Activated T-cell treated with anti-CD3 and anti-CD28 coated beads, Interleukin-2, amount 50 U/mL, for 72 hours (primary cell): ENCODE measurements at places on chromosomes 7 and 10. TPM values are rescaled to one million over a fixed set of nuclear protein-coding genes. Genes with fewer than 3 reads are reported as not detected.
A peak's percentile ranks its signal among the peaks of the same experiment; 100 is the strongest.

Gene MYOZ1
- not detected for total RNA-seq

Gene FOXI2
- total RNA-seq, result not detected

DNA sequence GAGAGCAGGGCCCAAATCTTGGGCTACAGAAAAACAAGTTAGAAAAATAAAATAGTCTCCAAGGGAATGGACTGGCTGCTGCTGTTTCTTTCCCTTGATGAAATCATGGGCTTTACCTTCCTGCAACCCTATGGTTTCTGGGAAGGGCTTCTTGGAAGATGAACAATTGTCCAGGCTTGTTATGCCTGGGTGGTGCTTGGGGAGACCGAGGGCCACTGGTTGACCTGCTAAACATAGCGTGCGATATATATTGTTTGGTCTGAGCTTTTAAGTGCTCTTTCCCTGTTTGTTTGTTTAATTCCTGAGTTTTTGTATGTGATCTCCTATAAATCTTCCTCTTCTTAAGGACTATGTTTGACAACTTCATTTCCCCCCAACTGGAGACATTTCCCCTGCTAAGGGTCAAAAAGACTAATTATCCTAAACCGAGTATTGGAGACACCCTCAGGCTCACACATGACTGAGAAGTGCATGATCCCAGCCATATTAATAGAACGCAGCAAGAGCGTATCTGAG lies 37.9 kb downstream of the SLC25A28 start:
- no peaks in the 10 kb centered on the region for H3K4me1 ChIP-seq
- no peak for DNase-seq
- no peaks in the 10 kb centered on the region for H3K27me3 ChIP-seq
- H3K4me3 ChIP-seq, result no peak overlapping the region
- H3K36me3 ChIP-seq, result no peaks in the 10 kb centered on the region

DNA sequence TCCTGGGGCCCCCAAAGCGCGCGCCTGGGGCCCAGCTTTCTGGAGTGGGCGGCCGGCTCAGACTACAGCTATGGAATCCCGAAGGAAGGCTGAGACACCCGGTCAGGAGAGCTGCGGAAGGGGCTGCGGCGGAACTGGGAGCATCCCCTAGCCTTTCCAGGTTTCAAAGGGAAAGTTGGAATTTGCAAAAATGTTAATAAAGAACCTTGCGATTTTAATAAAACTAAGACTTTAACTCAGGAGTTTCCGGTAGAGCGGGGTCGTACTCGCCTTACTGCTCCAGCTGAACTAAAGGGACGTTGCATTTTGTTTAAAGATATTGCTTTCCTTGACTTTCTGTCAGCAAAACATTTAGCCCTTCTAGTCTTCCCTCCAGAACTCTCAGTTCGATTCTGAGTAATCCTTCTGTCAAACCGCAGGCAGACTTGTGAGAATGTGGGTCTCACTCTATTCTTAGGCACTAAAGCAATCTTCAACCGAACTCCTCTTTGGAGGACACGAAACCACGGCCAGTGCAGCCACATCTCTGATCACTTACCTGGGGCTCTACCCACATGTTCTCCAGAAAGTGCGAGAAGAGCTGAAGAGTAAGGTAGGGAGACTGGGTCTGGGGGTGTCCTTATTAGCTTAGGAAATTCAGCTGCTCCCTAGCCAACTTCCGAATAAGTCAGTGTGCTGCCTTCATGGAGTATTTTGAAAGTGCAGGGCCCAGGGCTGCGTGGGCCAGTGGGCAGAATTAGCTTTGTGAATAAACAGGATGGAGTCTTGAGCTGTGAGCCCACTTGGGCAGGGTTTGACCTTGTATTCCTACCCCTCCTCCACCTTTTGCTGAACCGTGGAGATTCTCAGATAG lies 1.9 kb downstream of the CYP26A1 start:
- no peaks in the 10 kb centered on the region for H3K36me3 ChIP-seq
- H3K4me1 ChIP-seq, result peaks cover 35% of the 10 kb centered on the region
- DNase-seq, result no peak
- peak overlapping the region; percentile 84 for H3K4me3 ChIP-seq
- peaks cover 87% of the 10 kb centered on the region for H3K27me3 ChIP-seq

GRCh38 chr10:95312257-95312656 lies 21.5 kb upstream of the PDLIM1 start:
- H3K27ac ChIP-seq, result no peak overlapping the region
- no peak for DNase-seq
- no peaks in the 10 kb centered on the region for H3K36me3 ChIP-seq
- H3K4me3 ChIP-seq, result no peak overlapping the region
- peaks cover 10% of the 10 kb centered on the region for H3K27me3 ChIP-seq

GRCh38 chr10:37639200-37639599 lies 218.2 kb downstream of the ZNF248 start:
- H3K4me1 ChIP-seq, result no peaks in the 10 kb centered on the region
- DNase-seq, result no peak
- H3K27ac ChIP-seq, result no peak overlapping the region
